T-helper 1 cell (primary cell): ENCODE measurements at places on chromosomes 12 and 14.

DNA sequence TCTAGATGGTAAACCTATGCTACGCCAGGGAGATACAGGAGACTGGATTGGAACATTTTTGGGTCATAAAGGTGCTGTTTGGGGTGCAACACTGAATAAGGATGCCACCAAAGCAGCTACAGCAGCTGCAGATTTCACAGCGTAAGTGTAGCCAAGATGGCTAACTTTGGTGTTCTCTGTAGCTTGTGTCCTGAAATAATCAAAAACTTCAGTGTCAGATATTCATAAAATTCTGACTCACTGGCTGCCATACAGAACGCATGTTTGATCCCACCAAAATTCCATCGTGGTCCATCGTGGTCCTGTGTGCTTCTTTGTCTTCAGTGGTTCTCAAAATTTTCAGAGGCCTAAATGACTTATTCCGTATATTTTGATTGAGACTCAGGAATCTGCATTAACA, 1.3 kb downstream of the STRAP start:
- DNase-seq, result no peak

DNA sequence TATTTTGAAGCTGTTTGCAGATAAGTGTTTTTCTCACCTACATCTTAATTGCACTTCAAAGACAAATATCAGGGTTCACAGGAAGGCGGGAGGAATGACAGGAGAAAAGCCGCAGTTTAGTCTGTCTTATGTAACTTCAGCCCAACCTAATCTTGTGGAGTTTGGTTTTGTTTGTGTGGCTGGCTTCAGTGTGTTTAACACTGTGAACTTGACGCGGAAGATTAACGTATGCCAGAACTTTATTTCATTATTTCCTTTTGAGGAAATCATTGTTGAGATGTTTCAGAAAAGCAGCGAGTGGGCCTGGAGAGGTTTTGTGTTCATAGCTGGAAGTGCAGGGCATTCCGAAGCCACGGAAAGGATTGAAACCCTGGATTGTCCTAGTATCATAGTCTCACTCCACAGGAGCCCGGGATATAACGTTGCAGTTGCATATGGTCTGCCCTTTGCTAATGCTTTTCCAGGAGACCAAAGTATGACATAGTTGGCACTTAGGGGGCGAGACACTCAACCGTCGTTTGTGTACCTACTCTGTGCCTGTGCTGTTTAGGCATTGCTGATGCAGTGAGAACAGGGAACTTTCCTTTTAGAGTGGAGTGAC, 2.0 kb downstream of the PELI2 start:
- no peak for DNase-seq

- DNase-seq, result no peak
Measured at GRCh38 chr12:1639538-1639937, 10.5 kb downstream of the WNT5B start.

DNA sequence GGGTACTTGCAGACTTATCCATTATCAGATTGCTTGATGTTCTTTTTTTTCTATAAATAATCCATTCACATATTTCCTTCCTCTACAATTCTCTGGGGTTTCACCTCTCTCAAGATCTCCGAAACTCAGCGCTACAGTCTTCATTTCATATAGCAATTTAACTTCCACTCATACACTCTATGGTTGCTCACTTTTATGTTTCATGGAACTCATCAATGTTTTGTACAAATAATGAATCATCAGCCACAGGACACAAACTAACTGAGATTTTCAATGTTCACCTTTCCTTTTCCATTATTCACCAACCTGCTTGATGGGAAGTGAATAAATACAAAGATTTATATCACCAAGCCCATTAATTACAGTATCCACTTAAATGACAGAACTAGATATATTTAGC, 534.7 kb downstream of the LRFN5 start:
- DNase-seq, result no peak

- DNase-seq, result no peak
Measured at GRCh38 chr12:57469296-57470164, 9.9 kb downstream of the GLI1 start.

DNA sequence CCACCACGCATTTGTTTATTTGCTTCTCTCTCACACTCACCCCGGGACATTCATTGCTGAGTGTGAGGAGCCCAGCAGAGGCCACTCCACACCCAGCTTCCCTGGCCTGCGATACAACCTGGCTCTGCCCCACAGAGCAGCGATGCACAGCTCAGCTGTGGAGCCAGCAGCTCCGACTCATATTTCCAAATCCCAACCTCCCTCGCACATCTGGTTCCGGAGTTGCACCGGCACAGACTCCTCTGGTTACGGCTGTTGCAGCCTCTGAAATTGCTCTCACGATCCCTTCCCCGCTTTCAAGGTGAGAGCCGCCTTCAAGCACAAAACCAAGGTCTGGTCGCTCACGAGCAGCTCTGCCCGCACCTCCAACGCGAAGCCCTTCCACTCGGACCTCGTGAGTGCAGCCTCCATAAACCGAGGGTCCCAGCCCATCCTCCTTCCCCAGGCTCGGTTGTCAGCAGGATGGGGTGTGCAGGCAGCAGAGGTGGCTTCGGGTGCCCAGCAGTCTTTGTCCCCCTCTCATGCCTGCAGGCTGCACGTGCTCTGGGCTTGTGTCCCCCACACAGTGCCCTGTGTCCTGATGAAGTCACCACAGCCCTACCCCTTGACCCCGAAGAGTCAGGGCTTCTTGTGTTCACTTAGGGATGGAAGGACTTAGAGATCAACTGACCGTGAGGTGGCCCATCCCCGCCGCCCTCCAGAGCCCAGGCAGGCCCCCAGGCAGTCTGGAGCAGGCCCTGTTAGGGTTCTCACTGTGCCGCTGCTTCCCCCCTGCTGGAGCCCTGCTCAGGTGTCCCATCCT, 184.3 kb downstream of the ADGRD1 start:
- no peak for DNase-seq

GRCh38 chr12:88393017-88393767, 187.1 kb downstream of the KITLG start:
- DNase-seq, result no peak

DNA sequence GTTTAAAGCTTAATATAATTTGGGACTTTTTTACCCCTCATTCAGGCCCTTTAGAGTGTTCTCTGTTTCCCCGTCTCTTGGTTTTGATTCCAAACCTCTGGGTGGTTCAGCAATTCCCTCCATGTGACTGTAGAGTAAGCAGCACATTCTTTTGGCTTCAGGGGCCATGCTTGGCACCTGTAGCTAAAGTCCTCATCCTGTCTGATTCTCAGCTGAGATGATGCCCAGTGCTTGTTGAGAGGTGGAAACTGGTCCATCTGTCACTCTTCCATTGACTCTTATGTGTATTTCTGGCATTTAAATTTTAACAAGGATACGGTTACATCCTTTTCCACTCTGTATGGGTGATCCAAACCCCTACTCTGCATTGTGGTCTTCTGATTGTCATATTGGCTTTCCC, 127.1 kb downstream of the DIO2 start:
- no peak for DNase-seq

DNA sequence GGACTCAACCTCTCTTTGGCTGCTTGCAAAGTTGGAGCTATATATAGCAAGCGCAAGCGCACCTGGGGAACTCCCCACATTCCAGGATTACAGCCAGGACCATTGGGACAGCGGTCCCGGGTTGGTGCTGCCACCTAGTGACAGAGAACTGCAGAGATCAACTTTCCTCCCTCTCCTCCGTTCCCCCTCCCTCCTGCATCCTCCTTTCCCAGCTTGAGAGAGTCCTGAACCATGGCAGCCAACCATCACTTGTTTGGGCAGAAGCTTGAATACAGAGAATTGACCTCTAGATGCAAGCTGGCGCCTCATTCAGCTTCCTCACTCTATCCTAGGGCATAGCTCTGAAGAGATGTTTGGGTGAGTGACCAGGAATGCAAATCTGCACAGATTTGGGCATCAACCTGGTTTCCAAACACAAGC, 17.4 kb upstream of the FLVCR2 start:
- DNase-seq, result no peak

DNA sequence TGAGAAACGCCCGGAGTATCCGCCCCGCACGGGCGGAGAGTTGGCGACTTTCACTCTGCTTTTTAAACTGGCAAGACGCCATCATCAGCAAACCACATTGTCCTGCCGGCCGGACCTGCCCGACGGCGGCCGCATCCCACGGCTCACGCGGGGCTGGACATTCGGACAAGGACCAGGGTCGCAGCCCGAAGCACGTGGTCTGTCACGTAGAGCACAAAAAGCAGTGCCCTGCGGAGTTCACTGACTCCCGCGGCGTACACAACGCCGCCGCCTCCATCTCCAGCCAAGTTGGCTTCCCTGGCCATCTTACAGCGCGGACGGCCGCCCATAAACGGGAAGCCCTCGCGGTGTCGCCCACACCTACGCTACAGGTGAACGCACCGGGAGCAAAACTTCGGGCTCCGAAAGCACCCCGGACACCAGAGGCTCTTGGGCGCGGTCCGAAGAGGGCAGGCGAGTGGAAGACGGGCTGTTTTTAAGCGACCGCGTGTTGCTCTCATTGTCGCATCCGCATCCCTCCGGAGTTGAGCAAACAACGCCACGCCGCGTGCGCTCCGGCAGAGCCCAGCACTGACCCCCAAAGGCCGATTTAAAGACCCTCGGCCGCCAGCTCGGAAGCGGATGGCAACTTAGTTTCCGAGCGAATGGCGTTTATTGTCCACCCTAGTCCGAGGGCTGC, 966 bp downstream of the SINHCAF start:
- peak; percentile 14 for DNase-seq
